CD4-positive, alpha-beta T cell treated with Interleukin-12 subunit alpha and Interleukin-12 subunit beta, for 1 hour (primary cell): ENCODE measurements at places on chromosomes 7 and 10.

DNA sequence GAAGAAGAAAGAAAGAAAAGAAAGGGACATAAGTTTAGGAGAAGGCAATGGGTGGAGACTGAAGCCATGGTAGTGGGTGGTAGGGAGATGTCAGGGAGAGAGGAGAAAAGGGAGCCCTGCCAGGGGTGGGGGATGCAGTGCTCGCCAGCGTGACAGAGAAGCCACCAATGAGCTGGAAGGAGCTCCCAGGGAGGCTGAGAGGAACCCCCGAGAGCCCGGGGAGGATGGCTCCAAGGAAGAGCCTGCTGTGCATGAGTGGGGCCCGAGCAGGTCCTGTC lies 141.2 kb upstream of the SHH start:
- no peak for DNase-seq

DNA sequence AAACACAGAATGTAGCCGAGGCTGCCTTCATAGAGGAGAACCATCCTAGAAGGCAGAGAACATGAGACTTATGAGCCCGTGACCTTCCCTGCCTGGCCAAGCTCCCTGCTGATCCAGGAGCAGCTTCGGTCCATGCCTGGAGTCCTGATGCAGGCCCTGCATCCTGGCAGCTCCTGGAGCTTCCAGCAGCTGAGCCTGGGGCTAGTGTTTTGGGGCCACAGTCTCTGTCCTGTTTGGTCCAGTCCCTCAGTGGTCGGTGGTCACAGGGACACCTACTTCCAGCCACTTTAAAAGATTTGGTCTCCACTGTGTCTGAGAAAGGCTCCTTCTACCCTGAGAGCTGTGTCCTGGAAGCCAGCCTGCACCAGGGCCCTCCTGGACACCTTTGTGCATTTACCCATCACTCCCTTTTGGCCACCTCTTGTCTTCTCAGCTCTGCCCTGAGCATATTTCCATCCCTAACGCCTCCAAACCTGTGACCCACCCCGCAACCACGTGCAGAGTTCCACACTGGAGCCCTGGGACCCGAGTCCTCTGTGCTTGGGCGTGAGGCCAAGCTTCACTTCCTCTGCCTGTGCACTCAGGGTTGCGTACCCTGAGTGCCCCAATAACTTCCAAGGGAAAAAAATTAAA lies 315.2 kb upstream of the ZNF32 start:
- no peak for DNase-seq

GRCh38 chr10:77944519-77944918 lies 18.0 kb upstream of the DLG5 start:
- no peak for DNase-seq

DNA sequence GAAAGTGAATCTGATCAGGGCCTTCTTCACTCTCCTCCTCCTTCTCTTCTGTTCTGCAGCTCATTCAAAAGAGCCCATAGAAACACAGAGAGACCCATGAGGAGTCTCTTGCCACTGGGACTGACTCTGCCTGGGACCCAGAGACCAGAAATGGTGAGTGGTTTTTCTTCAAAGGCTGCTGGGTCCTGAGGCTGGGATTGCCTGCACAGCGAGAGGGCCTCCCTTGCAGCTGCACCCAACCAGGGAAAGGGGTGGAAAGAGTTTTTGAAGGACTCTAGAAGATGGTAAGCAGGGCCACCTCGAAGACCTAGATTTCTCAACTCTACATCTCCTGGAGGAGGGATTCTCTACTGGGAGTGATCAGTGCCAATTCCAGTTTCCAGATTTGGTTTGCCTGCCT lies 15.5 kb upstream of the HOXA13 start:
- DNase-seq, result no peak

DNA sequence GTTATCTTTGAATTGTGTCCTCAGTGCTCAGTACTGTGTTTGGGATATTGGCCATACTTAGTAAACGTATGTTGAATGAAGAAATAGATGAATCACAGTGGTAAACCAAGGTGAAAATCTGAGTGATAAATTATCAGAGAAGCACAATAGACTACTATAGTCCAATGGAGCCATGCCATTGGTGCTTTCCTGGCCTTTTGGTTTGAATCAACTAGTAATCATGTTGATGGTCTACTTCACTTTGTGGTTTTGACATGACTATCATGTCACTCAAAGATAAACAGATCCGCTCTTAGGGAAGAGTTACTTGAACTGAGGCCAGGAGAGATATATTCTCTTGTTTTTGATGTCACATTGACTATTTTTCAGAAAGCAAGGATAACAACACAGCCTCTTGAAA lies 86.1 kb upstream of the IGFBP3 start:
- no peak for DNase-seq

GRCh38 chr7:150977382-150978125 lies 567 bp downstream of the KCNH2 start:
- no peak for DNase-seq

DNA sequence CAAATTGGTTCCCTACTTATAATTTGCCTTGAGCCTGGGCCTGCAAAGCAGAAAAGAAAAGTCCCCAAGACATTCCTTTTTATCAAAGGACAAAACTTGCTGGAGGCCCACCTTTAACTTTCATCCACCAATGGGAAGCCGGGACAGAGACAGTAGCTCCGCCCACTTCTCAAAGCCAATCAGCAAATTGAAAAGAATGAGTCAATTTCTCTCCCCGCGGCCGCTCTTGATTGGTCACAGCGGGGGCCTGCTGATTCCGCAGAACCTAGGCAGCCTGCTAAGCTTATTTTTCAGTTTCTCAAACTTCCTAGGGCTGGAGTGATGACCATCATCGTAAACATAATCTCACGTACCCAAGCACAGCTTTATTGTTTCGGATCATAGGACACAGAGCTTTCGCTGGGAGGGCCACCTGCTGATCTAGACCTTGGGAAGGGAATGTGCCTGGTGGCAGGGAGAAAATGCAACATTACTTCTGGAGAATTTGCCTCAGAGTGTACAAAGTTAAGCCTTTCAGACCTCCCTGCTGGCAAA lies at the start of gene SLC13A4:
TSS of gene SLC13A4 (minus strand) at position 51 of the 534 bp plus-strand sequence. CDS start 690 bp downstream, outside the sequence.
- no peak for DNase-seq

- DNase-seq, result no peak
Measured at GRCh38 chr7:36011588-36011965, 141.5 kb upstream of the EEPD1 start.

- no peak for DNase-seq
Measured at GRCh38 chr10:132967540-132967939, 25.2 kb upstream of the CFAP46 start.

- no peak for DNase-seq
Measured at GRCh38 chr10:7512487-7512886, 101.7 kb upstream of the SFMBT2 start.

DNA sequence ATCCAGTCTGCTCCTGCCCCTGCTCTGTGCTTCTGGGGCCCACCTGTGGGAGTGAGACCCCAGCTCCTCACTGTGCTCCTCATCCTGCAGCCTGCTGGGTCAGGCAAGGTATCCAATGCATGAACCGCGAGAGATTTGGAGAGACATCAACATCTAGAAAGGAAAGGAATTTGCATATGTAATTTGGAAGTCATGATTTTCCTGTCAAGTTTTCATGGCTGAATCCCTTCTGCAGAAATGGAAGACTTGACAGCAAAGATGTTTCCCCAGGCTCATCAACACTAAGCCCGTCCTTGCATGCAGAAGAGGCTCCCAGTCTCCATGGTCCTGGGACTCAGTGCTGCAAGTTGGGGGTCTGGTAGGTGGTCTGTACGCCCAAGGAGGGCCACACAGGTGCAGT lies 176.9 kb upstream of the GRB10 start:
- DNase-seq, result no peak

- DNase-seq, result no peak
Measured at GRCh38 chr10:89516149-89516832, 19.1 kb downstream of the SLC16A12 start.

DNA sequence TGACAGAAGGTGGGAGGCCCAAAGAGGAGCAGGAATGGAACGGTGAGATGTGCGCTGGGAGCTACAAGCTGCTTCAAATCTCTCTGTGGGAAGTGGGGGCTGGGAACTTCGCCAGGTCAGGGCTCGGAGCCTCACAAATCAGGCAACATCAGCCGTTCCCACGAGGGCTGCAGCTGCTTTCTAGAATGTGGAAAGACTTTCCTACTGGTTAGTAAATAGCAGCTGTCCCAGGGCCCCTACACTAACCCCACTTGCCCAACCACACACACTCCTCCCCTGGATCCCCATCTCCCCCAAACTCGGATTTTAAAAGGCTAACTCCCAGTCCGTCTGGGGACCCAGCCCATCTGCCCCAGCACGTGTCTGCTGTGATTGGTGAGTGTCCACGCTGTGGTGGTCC lies 40.6 kb upstream of the PITRM1 start:
- no peak for DNase-seq

GRCh38 chr10:60414877-60415585 lies 25.4 kb upstream of the ANK3 start:
- no peak for DNase-seq

GRCh38 chr10:88070080-88070880 lies 206.9 kb downstream of the PTEN start:
- no peak for DNase-seq

- DNase-seq, result no peak
Measured at GRCh38 chr10:54904833-54905232, 103.8 kb upstream of the PCDH15 start.

- peak; percentile 92 for DNase-seq
Measured at GRCh38 chr10:72354356-72355213, at the start of gene DNAJB12. Gene DNAJB12, minus strand, starts transcription at chr10:72354919. Its CDS starts 22 bp downstream, at chr10:72354897.

- DNase-seq, result peak; percentile 14
Measured at GRCh38 chr10:105797234-105797890, 1156.3 kb downstream of the SORCS3 start.

DNA sequence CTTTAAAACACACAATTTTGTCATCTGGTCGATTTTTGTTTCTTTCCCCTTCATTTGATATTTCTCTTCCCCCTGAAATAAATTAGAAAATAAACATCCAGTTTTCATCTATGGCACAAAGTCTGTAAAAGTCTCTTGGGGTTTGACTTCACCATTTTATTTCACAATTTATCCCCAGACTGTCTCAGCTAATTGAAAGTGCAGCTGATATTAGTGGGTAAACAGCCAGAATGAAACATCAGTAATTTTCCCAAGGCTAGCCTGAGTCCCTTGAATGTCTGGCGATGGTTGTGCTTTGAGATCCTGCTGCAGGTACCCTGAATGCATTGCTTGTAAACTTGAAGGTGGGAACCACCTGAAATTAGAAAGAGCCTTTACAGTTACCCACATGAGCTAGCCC lies 60.6 kb upstream of the NEBL start:
- DNase-seq, result no peak

DNA sequence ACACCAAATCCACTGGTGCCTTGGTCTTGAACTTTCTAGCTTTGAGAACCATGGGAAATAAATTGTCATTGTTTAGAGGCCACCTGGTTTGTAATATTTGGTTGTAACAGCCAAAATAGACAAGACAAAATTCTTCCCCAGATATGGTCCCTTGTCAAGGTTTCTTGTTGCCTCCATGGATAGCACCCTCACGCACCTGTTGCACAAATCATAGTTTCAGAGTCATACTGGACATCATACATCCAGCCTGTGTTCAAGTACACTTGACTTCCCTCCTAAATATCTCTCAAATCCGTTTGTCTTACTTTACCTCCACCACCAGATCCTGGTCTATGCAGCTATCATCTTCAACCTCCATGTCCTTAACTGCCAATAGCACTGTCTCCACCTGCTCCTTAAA lies 256.7 kb upstream of the IGFBP3 start:
- no peak for DNase-seq

DNA sequence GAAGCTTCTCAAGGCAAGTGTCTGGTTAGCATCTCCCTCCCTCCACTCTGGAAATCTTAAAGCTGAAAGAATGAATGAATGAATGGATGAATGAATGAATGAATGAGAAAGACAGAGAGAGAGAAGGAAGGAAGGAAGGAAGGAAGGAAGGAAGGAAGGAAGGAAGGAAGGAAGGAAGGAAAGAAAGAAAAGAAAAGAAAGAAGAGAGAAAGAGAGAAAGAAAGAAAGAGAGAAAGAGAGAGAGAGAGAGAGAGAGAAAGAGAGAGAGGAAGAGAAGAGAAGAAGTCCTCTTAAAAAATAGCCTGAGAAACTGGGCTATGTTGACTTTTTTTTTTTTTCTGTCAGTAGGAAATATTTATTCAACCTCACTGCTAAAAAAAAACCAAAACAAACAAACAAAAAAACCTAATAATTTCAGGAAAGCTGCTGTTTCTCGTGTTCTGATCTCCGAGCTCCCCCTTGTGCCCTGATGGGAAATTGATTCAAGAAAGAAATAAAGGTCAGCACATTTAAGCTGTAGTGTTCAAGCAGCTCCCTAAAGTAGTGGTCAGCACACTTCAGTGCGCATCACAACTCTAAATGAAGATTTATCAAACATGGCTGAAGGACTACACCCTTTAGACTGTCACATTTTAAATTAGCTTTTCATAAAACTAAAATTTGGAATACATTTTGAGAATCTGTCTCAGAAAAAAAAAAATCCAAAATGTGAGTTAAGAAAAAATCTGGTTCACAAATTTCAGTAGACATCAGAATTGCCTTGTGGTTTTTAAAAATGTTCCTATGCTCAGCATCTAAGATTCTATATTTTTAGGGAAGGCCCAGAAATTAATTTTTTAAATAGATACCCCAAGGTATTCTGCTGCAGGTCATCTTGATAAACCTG lies 154.3 kb downstream of the ELAPOR2 start:
- no peak for DNase-seq

- no peak for DNase-seq
Measured at GRCh38 chr10:129954492-129955315, 9.4 kb downstream of the EBF3 start.

- peak; percentile 55 for DNase-seq
Measured at GRCh38 chr7:7183061-7183837, 905 bp downstream of the C1GALT1 start.

GRCh38 chr10:52409928-52410327 lies 95.8 kb downstream of the DKK1 start:
- DNase-seq, result no peak

- DNase-seq, result no peak
Measured at GRCh38 chr10:96646751-96647166, 59.9 kb upstream of the TM9SF3 start.

GRCh38 chr7:129799350-129799955 lies 153.3 kb downstream of the UBE2H start:
- DNase-seq, result no peak

- no peak for DNase-seq
Measured at GRCh38 chr10:109924967-109925620, 1.8 kb upstream of the XPNPEP1 start.

DNA sequence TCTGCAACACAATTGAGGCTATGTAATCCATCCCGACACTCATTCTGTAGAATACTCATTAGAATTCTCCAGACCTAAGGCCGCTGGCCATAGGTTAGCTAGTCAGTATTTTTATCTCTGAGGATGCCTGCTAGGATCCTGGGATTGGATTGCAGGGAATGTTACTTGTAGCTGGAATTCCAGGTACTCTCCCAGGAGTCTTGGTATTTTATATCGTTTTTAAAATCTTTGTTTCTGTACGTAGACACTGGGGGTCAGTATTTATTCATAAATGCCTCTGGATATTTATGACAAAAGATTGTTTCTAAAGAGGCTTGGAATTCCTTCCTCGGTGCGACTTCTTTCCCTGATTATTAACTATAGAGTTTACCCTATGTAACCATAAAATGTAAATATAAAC lies 40.1 kb downstream of the BPGM start:
- no peak for DNase-seq

GRCh38 chr10:7409045-7409731 lies 1.6 kb downstream of the SFMBT2 start:
- DNase-seq, result peak; percentile 43

- DNase-seq, result no peak
Measured at GRCh38 chr10:69957241-69957885, 95.3 kb upstream of the MACROH2A2 start.

- no peak for DNase-seq
Measured at GRCh38 chr7:130419658-130420057, 21.2 kb downstream of the CEP41 start.

GRCh38 chr10:71089162-71089561 lies 123.2 kb upstream of the UNC5B start:
- DNase-seq, result no peak

- no peak for DNase-seq
Measured at GRCh38 chr7:157803906-157804305, 467.1 kb downstream of the DNAJB6 start.
